ENCODE measurements at places on chromosomes 3 and 15. TPM values are rescaled to one million over a fixed set of nuclear protein-coding genes. Genes with fewer than 3 reads are reported as not detected.
A peak's percentile ranks its signal among the peaks of the same experiment; 100 is the strongest.

Gene LIPC
- total RNA-seq: not detected

Gene AHSG
- total RNA-seq: not detected

Gene TMC3
- 0.22 TPM for total RNA-seq

Gene IL17RE
- total RNA-seq: 3.7 TPM

Gene CCR3
- total RNA-seq: not detected

DNA sequence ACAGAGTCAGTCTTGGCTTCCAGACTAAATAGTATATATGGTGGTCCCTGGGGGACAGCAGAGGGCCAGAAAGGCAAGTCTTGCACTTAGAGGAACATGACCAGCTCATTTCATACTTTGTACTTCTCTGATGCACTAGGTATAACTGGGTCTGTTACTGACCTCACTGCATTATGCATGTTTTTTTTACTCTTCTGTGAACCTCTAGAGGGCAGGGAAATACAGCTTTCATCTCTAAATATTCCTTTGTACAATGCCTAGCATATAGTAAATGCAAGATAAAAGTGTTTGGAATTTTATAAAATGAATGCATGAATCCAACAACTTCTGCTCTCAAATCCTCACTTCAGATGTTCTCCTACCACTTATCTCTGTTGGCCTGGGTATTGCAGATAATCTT is 23.4 kb upstream of the ARL14 start:
- no peak for DNase-seq

DNA sequence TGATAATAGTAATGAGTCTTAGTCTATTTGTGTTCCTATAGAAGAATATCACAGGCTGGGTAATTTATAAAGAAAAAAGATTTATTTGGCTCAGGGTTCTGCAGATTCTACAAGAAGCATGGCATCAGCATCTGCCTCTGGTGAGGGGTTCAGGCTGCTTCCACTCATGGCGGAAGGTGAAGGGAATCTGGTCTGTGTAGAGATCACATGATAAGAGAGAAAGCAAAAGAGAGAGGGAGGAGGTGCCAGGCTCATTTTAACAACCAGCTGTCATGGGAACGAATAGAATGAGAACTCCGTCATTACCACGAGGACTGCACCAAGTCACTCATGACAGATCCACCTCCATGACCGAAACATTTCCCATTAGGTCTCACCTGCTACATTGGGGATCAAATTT is 664.0 kb upstream of the SGO1 start:
- DNase-seq: no peak

GRCh38 chr3:24505691-24506550 is 11.3 kb upstream of the THRB start:
- no peak for DNase-seq

- DNase-seq: peak; percentile 94
Observed at GRCh38 chr15:39426552-39427532, 154.0 kb upstream of the THBS1 start.

DNA sequence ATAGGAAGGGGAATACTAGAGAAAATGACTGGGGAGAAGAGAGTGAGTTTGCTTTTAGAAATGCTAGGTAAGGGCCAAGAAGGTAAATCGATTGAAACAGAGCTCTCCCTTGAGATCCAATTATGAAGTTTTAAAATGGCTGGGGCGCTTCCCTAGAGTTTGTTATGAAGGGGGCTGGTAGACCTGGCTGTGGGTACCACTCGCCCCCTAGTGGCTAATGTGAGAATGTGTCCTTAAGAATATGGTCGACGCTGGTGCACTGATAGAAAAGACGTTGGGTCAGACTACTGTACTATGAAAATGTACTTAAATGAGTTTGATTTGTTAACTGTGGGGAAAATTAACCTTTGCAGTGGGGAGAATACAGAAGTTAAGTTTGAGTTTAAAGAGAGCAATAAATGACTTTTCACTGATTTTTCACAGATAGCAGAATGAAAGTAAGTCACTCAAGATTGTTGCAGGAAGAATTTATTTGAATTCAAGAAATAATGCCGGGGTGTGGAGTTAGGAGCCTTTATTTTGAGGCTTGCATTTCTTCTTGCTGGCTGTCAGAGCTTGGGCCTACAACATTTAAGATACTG is 9.2 kb downstream of the TMPRSS7 start:
- peak; percentile 47 for DNase-seq

- DNase-seq: no peak
Observed at GRCh38 chr3:58441514-58442450, 8.2 kb upstream of the PDHB start.
